ENCODE measurements at places on chromosomes 1 and 21.
A peak's percentile ranks its signal among the peaks of the same experiment; 100 is the strongest.

DNA sequence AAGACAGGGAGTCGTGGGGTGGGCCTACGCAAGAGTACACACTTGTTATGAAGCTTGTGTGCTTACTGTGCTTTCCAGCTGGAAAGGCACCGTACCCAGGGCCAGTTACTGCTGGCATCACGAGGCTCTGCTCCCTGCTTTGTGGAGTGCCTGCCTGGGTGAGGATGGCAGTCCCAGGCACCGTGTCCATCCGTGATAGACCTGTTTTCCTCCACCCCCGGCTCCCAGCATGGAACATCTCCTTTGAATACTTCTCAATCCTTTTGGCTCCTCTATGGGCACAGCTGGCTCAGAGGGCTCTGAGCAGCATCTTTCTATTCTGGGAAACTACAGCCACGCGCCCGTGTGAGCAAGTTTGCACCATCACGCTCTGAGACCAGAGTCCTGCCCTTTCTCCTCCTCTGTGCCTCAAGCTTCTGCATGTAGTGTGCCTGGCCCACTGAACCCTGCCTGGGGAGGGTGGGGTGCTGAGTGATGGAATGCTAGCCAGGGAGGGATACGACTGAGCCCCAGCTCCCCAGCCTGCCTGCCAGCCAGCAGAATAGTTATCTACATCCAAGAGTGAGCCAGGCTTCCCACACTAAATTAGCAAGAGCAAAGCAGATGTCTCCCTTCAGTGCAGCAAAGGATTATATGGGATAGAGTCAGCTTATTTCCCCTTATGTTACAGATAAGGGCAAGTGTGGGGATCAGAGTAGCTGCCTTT lies 7.1 kb upstream of the TNR start:
- DNase-seq = peak; percentile 7

DNA sequence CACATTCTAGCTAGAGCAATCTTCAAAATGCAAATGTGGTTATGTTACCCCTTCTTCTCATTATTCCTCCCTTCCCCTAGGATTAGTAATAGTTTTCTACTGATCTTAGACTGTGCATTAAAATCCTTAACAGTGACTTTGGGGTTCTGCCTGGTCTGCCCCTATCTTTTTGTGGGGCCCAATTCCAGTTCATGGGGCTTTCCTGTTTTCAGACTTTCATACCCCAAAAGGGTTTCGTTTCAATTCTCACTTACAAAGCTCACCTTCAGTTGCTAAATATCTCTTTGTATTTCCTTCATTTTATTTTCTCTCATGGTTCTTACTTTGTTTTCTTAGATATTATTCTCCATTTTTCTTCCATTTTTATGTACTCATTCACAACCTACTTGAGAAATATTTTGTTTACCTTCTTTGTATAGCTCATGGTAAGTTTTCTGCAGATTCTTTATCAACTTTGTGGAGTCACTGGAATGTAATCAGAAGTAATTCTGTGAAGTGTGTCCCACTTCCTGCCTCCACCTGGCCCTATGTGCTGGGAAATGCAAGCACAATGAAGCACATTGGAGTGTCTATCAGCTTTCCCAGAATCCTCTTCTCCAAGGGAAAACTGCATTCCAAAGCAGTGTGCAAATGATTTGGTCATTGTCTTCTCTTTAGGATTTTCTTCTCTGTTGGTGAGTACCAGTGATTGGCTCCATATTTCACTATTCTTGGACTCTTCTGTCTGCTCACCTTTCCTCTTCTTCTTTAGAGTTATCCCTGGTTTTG lies 350.2 kb downstream of the ZNF326 start:
- no peak for DNase-seq

DNA sequence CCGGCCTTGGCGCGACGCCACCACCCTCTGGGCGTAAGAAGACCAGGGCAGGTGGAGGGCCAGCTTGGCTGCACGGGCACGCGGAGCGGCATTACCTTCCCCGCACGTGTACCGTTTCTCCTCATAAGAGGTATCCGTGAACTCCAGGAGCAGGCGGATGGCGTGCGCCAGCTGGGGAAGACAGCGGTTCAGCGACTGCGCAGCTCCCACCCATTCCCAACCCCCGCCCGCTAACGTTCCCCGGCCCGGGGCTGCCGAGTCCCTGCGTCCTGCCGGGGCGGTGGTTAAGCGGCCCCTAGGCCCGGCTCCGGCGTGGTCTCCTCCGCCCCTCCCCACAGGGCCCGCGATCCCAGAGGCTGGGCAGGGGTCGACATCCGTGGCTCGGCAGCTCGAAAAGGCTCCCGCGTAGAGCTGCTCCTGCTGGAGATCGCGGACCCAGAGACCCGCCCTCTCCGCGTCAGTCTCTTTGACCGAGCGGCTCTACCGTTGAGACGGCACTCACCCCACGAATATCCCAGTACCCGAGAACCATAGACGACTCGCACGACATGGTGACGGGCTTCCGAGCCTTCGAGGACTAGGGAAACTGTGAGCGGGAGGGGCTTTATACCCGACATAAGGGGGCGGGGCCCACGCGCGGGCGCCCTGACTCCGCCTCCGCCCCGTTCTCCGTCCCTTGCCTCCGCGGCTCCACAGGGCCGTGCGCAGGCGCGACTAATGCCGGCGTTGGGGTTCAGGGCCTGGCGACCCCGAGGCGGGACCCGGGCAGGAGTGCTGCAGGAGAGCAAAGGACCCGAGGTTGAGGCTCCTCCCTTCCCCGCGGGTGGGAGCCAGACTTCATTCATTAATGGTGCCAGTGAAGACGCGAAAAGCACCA lies 862 bp downstream of the GSTM3 start:
- DNase-seq = peak; percentile 70

- DNase-seq = no peak
Observed at GRCh38 chr1:16905868-16906702, 10.3 kb downstream of the RNU1-2 start.

GRCh38 chr1:95233319-95233736 lies 682 bp upstream of the RWDD3 start:
- peak; percentile 35 for DNase-seq

GRCh38 chr1:107291987-107292386 lies 151.1 kb downstream of the NTNG1 start:
- DNase-seq = no peak

- DNase-seq = no peak
Observed at GRCh38 chr1:2129256-2129943, 65.2 kb downstream of the FAAP20 start.

DNA sequence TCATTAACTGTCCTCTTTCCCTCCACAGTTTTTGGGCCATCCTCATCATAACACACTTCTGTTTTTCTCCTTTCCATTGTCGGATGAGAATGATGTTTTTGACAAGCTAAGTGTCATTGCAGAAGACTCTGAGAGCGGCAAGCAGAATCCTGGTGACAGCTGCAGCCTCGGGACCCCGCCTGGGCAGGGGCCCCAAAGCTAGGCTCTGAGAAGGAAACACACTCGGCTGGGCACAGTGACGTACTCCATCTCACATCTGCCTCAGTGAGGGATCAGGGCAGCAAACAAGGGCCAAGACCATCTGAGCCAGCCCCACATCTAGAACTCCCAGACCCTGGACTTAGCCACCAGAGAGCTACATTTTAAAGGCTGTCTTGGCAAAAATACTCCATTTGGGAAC lies 28.6 kb upstream of the IFNAR1 start:
- DNase-seq = no peak

GRCh38 chr1:66292305-66292704 lies 241.6 kb upstream of the SGIP1 start:
- no peak for DNase-seq

DNA sequence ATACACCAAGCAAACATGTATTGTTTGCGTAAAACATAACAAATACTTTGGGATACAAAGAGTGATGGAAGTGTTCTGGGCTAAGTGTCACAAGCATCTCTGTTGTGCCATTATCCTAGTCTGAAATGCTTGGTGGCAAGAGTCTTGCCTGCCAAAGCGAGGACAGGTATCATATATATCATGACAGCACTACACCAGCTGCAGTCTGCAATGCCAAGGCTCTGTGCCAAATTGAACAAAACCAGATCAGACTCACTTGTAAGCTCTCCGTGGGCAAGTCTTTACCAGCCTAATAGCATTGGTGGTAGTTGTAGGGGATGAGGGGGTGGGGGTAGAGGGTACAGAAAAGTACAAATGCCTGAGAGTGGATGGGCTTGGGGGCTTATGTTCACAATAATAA lies 119.2 kb downstream of the RWDD3 start:
- no peak for DNase-seq

DNA sequence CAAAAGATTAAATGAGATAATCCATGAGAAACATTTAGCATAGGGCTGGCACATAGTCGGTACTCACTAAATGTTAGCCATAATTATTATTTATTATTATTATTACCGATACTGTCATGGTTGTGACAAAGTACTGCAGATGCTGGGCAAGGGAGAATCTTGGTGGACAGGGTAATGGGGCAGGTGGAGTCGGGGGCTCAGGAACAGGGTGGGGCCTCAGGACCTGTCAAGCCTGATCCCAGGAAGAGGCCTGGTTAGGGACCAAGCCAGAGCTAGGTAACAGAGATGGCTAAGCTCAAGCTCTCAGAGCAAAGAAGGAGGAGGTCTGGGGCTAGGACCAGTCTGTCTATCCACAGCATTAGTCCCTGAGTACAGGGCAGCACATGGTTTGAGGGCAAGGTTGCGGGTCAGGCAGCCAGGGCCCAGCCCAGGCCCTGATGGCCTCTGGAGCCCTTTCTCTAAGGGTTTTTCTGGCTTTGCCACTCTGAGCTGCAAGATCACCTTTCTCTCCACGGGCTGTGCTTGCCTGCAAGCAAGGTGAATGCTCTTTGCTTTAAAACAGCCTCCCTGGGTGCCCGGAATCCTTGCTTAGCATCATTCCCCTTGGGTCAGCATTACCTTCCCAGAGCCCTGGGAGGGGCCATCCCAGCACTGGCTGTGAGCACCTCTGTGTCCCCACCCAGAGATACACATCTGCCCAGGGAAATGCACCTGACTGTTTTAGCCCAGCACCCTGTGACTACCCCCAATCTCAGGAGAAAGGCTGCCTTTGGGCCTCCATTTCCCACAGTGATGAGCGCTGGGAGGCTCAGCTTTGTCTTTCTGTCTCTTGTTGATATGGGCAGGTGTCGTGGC lies 572.0 kb downstream of the PTPRU start:
- DNase-seq = no peak

GRCh38 chr1:18723206-18723605 lies 92.6 kb downstream of the PAX7 start:
- DNase-seq = no peak

- DNase-seq = no peak
Observed at GRCh38 chr1:222420633-222421032, 127.3 kb downstream of the HHIPL2 start.

- no peak for DNase-seq
Observed at GRCh38 chr1:204199579-204199978, 3.3 kb upstream of the KISS1 start.

DNA sequence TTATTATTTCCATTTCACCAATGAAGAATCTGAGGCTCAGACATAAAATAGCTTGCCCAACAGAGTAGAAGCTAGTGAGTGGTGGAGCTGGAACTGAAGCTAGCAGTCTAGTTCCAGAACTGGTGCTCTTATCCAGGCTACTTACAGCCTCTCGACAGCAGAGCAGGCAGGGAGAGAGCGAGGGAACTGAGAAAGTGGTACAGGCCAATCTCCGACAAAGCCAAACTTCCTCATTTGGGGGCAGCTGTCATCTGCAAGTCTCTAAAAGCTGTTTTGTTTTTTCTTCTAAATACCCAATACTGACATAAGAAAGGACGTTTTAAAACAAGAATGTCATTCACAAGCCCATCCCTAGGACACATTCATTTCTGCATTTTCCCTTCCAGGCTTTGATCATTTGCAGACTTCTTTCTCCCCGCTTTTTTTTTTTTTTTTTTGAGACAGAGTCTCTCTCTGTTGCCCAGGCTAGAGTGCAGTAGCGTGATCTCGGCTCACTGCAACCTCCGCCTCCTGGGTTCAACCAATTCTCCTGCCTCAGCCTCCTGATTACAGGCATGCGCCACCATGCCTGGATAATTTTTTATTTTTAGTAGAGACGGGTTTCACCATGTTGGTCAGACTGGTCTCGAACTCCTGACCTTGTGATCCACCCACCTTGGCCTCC lies 20.0 kb downstream of the YIPF1 start:
- DNase-seq = no peak

DNA sequence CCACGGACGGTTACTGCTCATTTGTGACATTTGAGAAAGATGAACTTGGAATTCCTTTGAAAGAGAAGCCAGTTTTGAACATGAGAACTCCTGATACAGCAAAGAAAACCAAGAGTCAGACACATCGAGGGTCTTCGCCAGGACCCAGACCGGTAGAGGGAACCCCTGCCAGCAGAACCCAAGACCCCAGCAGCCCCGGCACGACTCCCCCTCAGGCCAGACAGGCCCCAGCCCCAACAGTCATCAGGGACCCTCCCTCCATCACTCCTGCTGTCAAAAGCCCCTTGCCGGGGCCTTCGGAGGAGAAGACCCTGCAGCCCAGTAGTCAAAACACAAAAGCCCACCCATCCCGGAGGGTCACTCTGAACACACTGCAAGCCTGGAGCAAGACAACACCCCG lies 27.7 kb downstream of the CHAF1B start:
- DNase-seq = no peak

- no peak for DNase-seq
Observed at GRCh38 chr1:238677567-238677966, 708.8 kb upstream of the CHRM3 start.

DNA sequence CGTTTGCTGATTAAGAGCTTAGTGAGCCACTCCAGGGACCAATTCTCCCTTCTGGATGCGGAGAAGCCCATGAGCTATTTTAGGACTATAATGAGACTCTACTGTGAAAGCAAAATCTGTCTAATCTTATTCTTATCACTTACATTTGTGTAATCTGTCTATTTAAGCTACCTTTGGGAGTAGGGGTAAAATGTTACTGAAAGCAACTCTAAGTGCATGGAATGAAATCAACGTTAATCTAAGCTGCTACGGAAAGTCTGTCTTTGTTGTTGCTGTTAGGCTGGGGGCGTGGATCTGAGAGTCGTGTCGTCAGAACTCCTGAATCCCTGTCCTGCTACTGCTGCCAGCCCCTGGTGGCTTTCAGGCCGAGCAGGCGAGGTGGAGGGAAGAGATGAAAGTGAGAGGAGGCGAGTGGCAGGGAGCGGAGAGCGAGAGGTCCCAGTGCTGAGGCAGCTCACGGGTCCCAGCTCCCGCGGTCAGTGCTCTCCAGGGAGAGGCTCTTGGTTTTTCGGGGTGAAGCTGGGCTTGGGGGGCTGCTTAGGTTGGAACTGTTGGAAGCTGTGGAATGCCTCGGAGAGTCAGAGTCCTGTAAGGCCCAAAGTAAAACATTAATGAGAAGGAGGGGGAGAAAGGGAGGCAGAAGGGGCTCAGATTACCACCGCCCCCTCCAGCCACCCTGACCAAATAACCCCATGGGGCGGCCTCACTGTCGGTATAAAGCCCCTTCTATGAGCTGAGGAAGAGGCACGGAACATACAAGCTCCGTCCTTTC lies 53.9 kb downstream of the COQ8A start:
- no peak for DNase-seq

DNA sequence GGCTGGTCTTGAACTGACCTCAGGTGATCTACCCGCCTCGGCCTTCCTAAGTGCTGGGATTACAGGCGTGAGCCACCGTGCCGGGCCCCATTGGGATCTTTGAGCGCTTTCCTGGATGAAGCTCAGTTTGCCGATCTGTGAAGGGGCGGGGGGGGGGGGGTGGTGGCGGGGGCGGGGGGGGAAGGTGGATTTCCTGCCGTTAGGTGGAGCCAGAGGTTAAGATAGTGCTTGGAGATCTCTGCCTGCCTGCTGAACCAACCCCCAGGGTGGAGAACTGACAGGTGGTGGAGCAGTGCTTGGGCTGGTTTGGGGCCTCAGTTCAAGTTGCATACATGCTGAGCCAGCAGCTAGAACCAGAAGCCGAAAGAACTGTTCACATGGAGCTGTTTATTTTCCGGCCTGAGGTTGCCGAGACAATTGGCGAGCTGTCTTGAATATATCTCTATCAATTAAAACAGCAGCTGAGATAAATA lies 1.7 kb downstream of the TMCC2 start:
- peak; percentile 59 for DNase-seq

GRCh38 chr1:38101037-38101785 lies 54.6 kb upstream of the POU3F1 start:
- no peak for DNase-seq
